ENCODE measurements at places on chromosomes 3 and 15. TPM values are rescaled to one million over a fixed set of nuclear protein-coding genes. Genes with fewer than 3 reads are reported as not detected.

CLASP2 gene
- 12.3 TPM for polyA plus RNA-seq

SAMMSON gene
- not detected for polyA plus RNA-seq

TP63 gene
- 0.22 TPM for polyA plus RNA-seq

ADIPOQ gene
- polyA plus RNA-seq = 265 TPM

RTP3 gene
- not detected for polyA plus RNA-seq

EPHB1 gene
- polyA plus RNA-seq = 1.0 TPM

CACNA2D2 gene
- 1.7 TPM for polyA plus RNA-seq

RPP14 gene
- 11.7 TPM for polyA plus RNA-seq

ATP11B gene
- 10.7 TPM for polyA plus RNA-seq

APPL1 gene
- polyA plus RNA-seq = 21.9 TPM

OXTR gene
- polyA plus RNA-seq = 0.09 TPM

MAGI1 gene
- polyA plus RNA-seq = 8.8 TPM

LDHAL6B gene
- polyA plus RNA-seq = 0.03 TPM

ANKRD63 gene
- polyA plus RNA-seq = not detected

Measured in adipose tissue (tissue), 3 donors.